ENCODE measurements at places on chromosomes 7 and 10.

GRCh38 chr7:110105840-110106239, 985.1 kb upstream of the LRRN3 start:
- no peak for DNase-seq

DNA sequence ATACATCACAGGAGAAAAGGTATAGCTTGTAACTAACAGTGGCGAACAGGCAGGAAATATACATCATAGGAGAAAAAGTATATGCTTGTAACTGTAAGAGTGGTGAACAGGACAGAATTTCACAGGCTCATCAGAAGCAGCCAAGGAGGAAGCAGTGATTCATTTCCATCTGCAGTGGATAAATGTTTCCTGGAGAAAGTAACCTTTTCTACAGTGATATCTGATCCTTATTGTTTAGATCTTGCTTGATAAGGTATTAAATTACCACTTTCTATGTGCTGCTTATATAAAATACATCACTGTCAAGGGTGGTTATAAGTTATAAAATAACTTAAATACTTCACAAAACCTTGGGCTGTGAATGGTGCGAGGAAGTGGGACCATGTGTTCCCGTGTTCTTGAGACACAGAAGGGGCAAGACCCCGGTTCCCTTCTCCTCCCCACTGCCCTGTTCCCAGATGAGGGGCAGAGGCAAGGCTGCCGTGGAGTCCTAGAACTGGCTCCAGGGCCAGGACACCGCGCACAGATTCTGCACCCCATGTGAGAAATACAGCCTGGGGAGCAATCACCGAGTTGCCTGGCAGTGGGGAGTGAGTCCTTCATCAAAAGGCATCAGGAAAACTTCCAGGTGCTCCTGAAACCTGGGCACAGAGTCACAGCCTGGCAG, 135.2 kb downstream of the DIP2C start:
- DNase-seq, result no peak

- DNase-seq, result no peak
These were observed 35.1 kb upstream of the C10orf67 start for GRCh38 chr10:23379686-23380085.

- peak; percentile 34 for DNase-seq
These were observed at the start of gene HOXA4 for GRCh38 chr7:27130540-27131389. HOXA4 (minus strand) TSS chr7:27130757; CDS start chr7:27130733, 24 bp downstream.

DNA sequence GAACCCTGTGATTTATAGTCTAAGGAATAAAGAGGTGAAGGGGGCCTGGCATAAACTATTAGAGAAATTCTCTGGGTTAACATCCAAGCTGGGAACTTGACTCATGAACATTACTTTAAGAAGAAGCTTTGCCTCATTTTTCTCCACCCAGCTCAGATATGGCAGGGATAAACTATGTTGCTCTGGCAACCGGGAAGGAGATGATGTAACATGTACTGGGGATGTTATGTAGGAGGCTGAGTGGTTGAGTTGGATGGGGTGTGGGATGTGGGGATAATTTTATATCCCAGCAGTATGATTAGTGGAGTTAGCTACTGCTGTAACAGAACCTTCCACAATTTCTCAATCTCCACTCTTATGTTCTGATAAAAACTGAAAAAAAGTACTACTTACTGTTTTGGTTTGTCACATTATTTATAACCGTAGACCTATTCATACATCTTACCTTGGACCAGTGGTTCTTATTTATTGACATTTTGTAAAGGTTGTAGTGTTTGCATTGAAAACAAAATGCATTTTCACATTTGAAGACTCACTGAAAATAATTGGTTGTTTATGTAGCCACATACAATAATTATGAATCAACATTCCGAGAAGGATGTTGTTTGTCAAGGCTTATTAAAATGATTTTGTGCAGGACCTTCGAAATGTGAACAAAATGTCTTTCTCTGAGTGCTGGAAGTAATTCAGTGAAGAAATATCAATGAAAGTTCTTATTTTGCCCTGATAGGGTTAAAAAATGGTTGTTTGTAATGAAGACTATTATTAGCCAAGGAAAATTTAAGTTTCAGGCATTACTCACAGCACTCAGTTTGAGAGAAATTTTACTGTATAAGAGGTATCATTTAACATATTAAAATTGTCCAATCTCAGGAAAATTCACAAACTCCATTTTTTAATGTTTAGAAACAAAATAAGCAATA, 1.3 kb downstream of the OR2F2 start:
- DNase-seq, result no peak

DNA sequence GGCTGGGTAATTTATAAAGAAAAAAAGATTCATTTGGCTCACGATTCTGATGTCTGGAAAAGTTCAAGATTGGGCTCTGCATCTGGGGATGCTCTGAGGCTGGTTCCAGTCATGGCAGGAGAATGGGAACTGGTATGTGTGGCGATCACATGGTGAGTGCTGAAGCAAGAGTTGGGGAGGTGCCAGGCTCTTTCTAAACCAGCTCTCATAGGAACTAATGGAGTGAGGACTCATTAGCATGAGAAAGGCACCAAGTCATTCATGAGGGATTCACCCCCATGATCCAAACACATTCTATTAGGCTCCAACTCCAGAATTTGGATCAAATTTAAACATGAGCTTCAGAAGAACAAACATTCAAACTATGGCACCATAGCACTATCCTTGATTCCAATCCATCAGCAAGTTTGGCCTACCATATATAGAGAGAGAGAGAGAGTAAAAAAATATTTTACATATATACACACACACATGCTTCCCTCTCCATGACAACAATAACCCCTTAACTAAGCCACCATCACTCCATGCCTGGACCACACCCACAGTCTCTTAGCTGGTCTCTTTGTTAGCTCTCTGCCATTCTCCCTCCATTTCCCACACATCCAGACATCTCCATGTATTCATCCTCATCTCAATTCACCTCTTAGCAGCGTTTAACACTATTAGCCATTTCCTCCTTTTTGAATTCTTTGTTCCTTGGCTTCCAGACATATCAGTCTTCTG, 57.9 kb downstream of the NPY start:
- no peak for DNase-seq

- DNase-seq, result no peak
These were observed 2.9 kb upstream of the SPAG6 start for GRCh38 chr10:22342421-22342820.

DNA sequence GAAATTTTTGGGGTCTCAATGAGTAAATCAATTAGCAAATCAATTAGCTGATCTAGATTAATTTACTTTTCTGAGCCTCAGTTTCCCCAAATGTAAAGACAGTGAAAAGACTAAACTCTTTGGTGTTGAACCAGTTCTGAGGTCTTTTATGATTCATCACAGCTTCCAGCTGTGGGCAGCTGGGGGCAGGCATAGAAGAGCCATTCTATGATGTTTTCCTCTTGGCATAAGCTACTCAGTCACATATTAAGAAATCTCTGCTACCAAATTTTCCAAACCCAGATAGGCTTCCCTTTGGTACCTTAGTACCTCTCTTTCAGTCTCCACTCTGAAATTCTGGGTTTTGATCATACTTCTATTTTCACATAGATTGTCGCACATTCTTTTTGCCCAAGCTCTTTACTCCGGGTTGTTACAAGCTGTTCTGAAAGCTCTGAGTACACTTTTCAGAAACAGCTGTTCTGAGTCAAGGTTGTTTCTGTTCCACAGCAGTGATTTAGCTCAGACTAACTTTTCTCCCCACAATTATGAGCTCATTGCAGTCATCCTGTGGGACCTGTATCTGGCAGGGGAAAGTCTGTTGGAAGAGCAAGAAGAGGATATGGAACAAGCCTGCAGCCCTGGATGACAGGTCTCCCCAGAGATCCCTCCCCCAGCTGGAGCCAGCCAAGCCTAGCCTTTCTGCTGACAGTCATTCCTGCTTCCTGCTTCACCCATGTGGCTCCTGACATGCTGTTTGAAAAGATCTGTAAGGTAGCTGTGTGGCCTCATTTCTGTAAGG, 599.6 kb upstream of the GHITM start:
- no peak for DNase-seq

DNA sequence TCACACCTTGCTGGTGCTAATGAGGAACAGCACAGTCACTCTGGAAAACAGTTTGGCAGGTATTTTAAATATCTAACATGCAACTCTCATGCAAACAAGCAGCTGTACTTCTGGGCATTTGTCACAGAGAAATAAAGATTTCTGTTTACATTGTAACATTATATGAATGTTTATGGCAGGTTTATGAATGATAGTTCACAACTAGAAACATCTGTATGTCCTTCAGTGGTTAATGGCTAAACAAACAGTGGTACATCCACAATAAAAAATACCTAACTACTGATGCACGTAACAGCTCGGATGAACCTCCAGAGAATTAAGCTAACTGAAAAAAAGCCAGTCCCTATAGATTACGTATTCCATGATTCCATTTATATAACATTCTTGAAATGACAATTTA, 109.6 kb downstream of the GPR37 start:
- DNase-seq, result no peak

DNA sequence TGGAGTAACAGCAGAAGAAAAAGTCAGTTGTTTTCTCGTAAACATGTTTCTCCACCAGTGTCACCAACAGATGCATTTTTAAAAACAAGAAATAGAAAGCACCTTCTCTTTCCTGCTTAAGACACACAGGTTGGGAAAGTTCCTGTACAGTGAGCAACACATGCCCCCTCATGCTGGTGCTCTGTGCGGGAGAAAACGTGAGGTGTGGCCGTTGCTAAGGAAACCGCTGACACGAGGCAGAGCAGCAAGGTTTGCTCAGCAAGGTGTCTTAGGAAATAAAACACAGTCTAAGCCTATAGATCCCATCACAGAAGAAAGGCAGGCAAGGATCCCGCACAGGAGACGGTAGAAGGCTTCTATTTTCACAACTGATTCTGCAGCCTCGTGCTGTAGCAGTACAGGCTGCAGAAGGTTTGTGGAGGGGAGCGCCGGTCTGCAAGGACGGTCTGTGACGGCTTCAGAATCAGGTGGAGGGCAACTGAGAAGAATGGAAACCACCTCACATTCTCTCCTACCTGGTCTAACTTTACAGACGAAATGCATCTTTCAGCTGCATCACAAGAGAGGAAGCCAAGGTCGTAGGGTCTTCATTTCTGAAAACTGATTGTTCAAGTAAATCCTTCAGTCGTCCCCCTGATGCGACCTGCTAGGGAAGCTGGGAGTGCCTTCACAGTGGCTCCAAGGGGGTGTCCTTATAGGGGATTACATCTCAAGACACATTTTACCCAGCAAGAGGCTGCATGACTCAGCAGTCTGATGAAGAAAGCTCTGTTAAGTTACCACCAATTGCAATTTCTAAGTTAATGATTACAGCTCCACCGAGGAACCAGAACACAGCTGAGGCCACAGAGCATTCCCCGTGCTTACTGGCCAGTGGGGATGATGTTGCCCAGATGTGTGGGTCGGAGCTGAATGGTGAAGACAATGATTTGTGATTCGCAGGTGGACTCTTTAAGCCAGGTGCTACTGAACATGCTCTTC, 150.7 kb upstream of the KLF14 start:
- no peak for DNase-seq

DNA sequence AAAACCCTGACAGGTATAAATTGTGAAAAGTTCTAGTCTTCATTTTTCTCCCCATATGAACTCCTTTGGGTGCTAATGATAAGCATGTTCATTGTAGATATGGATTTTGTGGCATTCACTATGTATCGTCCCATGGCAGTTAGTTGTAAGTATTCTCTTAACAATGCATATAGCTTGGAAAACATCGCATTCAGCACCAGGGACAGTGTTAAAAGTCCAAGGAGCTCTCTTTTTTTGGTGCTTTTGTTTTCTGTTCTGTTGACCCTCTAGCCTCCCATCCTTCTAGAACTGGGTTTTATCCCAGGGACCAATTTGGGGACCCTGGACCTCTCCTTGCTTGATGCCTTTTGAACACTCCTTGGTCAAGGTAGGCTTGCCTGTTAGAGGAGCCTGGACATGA, 37.7 kb downstream of the INSYN2A start:
- no peak for DNase-seq

- no peak for DNase-seq
These were observed 4.6 kb upstream of the SERPINE1 start for GRCh38 chr7:101121991-101122932.

GRCh38 chr10:129892548-129893052, 71.5 kb downstream of the EBF3 start:
- no peak for DNase-seq

- DNase-seq, result no peak
These were observed 295.9 kb upstream of the NFE2L3 start for GRCh38 chr7:25855854-25856782.

- no peak for DNase-seq
These were observed 236.7 kb downstream of the OTUD1 start for GRCh38 chr10:23675585-23675984.

- no peak for DNase-seq
These were observed 32.3 kb downstream of the CALD1 start for GRCh38 chr7:134811765-134812164.

GRCh38 chr10:11727563-11727962, 14.6 kb upstream of the ECHDC3 start:
- no peak for DNase-seq

DNA sequence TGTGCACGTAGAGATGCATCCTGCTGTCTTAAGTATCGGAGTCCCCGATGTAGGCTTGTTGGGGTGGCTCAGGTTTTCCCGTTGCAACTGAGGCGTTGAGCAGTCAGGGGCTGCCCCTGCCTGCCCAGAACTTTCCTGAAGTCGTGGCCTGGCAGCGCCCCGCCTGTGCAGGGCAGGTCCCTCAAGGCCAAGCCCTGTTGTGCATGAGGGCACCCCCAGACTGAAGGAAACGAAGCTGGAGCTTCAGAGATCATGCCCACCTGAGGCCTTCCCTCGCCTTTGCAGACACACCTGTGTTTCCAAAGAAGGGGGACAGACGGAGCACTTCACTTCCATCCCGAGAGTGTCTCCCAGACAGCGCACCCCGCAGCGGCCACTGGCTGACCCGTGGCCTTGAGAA, 121.1 kb downstream of the NKX6-2 start:
- no peak for DNase-seq

DNA sequence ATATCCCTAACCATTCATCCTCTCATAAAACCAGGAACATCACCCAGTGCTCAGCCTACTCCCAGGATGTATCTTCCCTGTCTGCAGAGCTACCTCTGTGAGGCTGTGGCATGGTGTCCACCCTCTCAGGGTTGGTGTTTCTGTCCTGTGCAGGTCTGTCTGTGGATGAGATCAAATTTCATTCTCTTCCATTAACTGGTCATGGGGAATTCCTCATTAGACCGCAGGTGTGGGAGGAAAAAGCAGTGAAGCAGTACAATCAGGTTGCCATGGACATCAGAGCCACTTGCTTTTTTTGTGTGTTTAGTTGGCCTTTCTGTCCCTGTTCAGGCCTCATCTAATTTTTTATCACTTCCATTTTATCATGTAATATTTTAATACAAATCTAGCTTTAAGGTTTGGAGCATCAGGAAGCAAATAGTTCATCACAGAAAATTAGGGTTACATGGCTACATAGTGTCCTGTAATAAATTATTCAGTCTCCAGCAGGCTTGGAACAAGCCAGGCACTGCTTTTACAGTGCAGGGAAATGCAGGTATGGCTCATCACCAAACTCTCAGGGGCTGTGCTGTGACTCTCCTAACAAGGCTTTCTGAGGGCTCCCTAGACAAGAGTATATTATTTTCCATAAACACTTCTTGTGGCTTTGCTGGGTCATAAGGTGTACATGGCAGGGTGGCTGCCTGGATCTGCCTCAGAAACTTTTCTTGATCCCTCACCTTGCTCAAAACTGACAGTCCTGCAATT, 594.9 kb upstream of the IGFBP3 start:
- no peak for DNase-seq

- DNase-seq, result no peak
These were observed 99.7 kb downstream of the AVL9 start for GRCh38 chr7:32594965-32595490.

- no peak for DNase-seq
These were observed 62.1 kb downstream of the TPST1 start for GRCh38 chr7:66267249-66267648.

GRCh38 chr10:30454744-30455510, 20.9 kb downstream of the MAP3K8 start:
- DNase-seq, result no peak

Measured in activated naive CD4-positive, alpha-beta T cell (primary cell).